ENCODE measurements at places on chromosomes 4 and X.

GRCh38 chr4:52423967-52424366 lies 235.1 kb downstream of the USP46 start:
- DNase-seq = no peak

DNA sequence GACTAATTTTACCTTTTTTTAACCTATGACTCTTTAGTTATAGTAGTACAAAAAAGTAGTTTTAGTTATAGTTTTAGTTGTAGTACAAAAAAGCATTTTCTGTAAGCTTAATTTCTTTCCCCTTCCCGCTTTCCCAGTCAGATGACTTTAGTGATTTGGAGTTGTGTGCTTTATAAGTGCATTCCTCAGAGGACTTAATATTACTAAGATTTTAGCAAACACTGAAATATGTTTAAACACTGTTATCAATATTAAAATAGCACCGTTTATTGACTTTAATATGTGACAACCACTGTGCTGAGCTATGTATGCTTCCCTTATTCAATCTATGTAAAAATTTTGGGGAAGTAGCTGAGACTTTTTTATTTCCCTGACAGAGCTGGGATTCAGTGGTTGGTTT lies 22.8 kb downstream of the GUF1 start:
- DNase-seq = no peak

DNA sequence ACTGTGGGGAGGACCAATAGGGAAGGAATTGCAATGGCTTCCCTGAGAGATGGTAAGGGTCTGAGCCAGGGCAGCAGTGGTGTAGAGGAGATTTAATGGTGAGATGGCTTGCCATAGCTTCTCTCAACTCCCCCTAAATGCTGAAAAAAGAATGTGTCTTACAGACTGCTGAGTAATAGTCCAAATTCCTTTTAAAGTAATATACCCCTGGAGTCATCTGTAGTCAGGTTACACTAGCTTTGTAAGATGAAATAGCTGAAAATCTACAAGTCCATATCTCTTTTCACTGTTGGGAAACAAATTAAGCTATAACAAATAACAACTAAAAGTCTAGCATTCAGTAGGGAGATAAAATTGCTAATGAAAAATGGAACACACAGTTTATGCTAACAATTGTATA lies 33.5 kb downstream of the MAPK10 start:
- DNase-seq = no peak

GRCh38 chrX:69083361-69083760 lies 81.9 kb downstream of the PJA1 start:
- DNase-seq = no peak

DNA sequence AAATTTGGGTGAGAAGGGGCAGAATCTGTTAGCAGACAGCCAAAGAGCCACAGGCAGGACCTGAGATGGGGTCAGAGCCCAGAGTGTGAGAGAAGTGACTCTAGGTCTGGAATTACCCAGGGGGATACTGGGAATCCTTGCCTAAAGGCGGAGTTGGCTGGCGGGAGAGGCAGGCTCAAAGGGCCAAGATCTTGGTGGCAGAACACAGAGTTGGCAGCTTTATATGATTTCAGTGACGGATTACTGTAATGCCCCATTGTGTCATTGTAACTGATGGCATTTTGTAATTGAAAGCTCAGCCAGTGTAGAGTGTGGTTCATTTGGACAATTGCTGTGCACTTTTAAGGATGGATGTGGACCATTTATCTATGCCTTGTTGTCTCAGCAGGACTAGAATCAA lies 77.3 kb downstream of the SMIM20 start:
- DNase-seq = no peak
